ENCODE measurements at places on chromosomes 2 and 18.

- no peak for DNase-seq
Observed at GRCh38 chr2:110120171-110121051, 4.8 kb upstream of the MALL start.

- no peak for DNase-seq
Observed at GRCh38 chr2:172753610-172754009, 18.0 kb downstream of the RAPGEF4 start.

DNA sequence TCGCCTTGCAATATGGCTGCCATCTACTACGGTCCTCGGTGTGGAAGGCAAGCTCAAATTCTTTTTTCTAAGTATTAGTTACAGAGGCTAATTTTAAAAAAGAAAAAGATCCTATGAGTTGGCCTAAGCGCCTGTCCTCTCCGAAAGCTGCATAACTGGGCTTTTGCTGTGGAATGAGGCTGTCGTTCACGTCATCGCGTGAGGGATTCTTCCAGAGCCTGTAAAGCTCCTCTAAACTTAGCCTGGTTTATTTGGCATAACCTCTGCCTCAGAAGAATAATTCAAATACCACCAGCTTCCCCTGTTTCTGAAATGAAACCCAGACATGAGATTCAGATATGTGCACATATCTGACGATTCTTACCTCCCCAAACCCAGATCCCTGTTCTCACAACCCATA lies 187.4 kb downstream of the DNER start:
- no peak for DNase-seq

GRCh38 chr2:86002375-86002774 lies 103.3 kb downstream of the POLR1A start:
- DNase-seq: no peak
